CD4-positive, alpha-beta T cell treated with Interleukin-4 for 4 hours (primary cell): ENCODE measurements at places on chromosomes 5 and 9.

DNA sequence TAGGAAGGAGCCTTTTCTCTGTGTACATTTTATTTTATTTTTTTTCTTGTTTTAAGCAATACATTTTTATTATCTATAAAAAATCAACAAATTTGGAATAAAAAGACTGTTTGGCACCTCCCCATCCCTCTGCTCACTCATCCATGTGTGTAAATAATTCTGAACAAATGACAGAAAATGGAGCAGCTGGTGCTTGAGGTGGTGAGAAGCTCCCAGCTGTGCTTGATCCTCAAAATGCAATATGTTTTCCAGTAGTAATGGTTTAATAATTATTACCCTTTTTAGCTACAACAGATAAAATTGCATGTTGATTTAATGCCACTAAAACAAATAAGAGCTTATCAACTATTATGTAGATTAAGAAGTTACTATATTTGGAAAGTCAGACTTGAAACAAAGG lies 132.5 kb downstream of the CDH18 start:
- DNase-seq: no peak

DNA sequence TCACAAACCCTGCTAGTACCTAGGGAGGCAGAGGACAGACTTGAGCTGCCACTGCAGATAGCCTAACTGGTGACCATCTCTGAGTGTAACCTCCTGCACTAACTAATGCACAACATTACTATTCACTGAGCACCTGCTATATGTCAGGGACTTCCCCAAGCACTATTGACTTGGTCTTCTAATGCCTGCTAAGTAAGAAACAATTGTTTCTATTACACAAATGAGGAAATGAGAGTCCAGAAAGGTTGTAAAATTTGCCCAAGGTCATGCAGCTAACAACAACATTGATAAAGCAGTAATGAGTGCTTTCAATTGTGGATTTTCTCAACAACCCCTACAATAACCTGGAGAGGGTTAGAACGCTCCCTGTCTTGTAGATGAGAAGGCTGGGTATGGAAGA lies 183.7 kb downstream of the ZNF462 start:
- DNase-seq: no peak

GRCh38 chr5:59598547-59598874 lies 295.0 kb downstream of the PDE4D start:
- no peak for DNase-seq

- no peak for DNase-seq
These were observed 71.8 kb downstream of the KDM4C start for GRCh38 chr9:6829536-6829935.

DNA sequence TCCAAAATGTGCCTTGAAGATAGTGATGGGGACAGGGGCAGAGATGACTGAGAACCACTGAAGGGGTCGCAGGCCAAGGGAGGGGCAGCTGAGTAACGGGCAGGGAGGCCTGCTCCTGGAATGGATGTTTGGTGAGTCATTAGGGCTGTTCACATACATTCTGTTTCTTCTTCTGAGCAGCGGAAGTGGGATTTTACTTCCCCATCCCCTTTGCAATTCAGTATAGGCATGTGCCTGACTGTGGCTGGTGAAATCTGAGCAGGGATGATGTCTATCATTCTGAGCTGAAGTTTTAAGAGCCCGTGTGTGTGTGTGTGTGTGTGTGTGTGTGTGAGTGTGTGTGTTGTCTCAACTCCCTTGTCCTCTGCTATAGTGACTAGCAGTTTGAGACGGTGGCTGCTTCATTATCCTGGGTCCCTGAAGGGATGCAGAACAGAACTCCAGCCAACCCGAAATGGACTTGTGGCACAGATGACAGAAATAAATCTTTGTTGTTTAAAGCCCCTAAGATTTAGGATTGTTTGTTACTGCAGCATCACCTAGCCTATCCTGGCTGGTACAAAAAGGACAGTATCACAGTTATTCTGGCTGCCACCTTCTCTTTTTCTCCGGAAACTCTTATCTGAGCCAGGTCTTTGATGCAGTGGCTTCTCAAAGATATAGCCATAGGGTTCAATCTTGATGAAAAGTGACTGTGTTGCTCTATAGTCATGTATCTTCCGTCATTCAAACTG lies 29.2 kb upstream of the TGFBI start:
- DNase-seq: peak; percentile 11

DNA sequence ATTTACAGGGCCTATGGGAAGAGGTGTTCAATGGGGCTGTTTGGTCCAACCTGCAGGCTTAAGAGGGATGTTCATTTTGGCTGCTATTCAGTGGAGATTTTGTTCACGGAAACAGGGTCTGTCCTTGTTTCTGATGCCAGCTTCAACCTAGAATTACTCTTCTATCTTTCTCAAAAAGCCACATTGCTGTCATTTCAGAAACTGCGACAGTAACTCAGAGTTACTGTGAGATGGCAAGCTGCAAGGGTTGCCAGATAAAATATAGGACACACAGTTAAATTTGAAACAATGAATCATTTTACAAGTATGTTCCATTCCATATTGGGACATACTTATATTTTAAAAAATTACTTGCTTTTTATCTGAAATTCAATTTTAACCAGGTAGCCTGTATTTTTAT lies 128.0 kb downstream of the NPR3 start:
- no peak for DNase-seq

DNA sequence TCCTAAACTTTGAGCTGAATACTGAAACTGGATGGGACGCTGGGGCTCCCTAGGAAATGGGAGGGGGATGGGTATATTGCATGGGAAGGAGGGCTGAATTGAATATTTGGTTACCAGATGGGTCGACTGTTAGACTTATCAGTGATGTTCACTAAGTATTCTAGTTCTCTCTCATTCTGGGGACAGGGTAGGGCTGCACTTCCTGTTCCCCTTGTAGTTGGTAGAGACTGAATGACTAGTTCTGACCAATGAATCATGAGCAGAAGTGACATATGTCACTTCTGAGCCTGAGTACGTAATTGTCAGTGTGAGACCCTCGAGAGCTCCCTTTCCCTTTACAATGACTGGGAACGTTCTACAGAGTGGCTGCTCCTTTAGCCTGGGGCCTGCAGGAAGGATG lies 55.5 kb upstream of the DMRT1 start:
- no peak for DNase-seq
